A172 (cell line): ENCODE measurements at places on chromosomes 12 and 14. TPM values are rescaled to one million over a fixed set of nuclear protein-coding genes. Genes with fewer than 3 reads are reported as not detected.

DNA sequence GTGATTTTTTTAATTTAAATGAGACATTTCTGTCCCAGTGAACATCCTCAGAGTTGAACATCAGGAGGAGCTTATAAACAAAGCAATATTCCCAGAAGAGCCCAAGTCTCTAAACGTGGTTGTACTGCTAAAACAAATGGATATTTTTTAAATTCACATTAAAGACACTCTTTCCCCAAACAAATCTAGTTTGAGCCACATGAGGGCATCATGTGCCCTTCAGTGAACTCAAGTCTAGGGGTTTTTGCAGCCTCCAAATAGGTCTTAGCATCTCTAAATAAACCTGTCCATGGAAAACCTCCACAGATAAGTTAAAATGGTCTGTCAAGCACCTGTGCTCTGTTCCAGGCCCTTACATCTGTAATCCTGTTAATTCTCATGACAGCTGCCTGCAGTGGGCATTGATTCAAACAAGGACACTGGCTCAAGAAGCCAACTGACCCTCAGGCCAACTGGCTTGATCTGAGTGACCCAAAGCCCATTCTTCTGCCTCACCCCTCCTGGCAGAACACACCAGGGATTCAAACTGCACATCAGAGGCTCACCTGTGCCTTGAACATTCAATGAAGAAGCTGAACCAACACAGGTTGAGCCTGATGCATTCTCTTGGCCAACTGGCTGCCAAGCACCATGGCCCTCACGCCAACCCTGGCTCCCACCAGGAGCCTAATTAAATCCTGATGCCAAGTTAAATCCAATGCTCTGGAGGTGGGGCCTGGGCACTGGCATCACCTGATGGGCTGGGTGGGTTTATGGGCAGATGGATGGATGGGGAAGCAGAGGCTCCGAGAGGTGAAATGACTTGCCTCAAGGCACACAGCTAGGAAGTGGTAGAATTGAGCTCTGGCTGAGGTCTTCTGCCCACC lies 8.6 kb downstream of the ISCU start:
- DNase-seq, result peak; percentile 18

DNA sequence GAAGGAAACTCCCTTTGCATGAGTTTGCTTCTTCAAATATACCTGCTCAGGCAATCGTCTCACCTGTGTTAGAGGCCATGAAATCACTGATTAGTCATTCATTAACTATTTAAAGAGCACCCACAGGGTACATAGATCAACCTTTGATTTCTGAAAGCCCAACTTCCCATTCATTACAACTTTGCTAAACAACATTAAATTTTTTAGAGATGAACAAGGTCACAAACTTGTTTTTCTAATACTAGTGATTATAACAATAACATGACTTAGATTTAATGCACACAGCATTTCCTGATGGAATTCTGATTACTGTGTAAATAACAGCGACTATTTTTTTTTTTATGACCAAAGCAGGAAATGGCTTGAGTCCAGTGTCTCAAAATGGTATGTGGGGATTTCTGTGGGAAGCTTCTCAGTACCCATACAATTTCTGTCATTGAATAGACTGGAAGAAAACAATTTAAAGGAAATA lies 5.4 kb upstream of the ERO1A start:
- DNase-seq, result no peak

DNA sequence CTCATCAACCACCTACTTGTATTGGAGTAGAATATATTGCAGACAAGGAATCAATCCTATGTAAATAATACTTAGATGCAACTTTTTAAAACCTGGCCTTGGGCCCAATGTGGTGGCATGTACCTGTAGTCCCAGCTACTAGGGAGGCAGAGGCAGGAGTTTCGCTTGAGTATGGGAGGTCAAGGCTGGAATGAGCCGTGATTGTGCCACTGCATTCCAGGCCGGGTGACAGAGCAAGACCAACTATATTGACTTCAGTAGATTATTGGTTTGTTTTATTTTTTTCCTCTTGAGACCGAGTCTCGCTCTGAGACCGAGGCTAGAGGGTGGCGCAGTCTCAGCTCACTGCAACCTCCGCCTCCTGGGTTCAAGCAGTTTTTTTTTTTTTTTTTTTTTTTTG lies 3.6 kb downstream of the LARP4 start:
- DNase-seq, result no peak

DBX2 gene
- total RNA-seq, result not detected in 2 replicates
